ENCODE measurements at places on chromosomes 5 and 9.
A peak's percentile ranks its signal among the peaks of the same experiment; 100 is the strongest.

- no peak for DNase-seq
Observed at GRCh38 chr5:145811834-145812625, 23.1 kb downstream of the PRELID2 start.

DNA sequence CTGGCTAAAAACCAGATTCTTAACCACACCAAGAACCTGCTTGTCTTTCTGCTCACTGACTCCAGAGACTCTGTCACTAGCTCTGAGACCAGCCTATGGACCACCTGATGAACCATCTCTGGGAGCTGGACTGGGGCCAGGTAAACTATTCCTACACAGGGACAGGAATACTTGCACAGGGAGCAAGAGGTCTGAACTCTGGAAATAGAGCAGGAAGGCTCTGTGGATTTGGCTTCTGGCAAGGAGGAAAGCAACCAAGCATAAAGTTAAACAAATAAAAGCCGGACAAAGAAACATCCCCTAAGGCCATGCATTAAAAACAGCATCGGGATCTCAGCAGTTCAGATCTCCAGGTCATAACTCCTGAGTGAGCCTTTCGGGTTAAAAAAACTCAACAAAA is 5.6 kb upstream of the SPARC start:
- DNase-seq = no peak

DNA sequence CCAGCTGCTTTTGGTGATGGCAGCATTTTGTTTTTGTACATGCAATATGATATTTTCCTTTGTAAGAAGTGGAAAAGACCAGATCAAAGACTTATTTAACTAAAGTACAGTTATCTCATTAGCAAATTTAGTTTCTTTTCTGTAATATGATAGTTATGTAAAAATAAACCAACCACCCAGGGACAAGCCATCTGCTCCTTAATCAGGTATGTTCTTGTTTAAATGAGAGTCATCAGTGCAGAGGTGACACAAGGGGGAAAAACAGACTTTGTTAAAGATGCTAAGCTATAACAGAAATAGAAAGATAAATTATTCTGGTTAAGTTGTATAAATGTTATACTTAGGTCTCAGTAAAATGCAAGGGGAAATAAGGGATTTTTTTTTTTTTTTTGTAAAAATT is 805.7 kb upstream of the SEMA6A start:
- no peak for DNase-seq

DNA sequence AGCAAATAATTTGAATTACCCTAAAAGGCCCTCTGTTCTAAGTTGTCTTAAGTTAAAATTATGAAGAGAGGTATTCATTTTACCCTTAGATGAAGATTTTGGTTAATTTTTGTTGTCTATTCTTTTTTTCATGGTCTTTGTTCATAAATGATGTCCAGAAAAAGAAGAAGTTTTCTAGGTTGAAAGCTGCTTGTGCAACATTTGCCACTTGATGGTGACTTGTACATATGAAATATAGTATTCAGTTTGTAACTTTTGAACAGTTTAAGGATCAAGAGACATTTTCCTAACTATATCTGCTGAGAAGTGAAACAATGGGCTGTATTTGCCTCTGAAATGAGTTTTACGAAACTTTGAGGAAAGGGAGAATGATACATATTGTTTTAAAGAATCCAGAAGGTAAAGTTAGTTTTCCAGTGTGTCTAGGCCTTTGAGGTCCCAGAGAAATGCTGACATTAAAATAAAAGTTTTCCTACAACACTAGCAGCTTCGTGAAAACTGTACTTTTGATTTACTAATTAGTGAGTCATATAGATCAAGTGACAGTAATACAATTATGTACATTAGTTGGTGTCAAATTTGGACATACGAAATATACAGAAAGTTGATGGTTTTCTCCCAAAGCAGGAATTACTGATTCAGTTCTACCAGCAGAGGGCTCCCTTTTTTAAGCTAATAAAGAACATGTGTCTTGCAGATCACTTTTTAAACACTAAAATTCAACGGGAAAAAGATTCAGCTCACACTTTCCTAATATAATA is 70.5 kb downstream of the PIK3R1 start:
- peak; percentile 51 for DNase-seq

DNA sequence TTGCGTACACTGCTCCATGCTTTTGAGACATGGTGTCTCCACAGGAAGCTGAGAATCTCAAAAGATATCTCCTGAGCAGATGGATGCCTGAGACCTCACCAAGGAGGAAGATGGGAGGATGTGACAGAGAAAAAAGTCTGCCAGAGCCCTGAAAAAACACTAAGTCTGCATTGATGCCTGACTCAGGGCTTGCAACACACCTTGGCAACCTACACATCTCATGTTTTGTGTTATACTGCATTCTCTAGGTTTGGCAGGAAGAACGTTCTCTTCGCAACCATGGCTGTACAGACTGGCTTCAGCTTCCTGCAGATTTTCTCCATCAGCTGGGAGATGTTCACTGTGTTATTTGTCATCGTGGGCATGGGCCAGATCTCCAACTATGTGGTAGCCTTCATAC is 19.2 kb downstream of the SLC22A4 start:
- no peak for DNase-seq

- DNase-seq = no peak
Observed at GRCh38 chr9:137411645-137412380, 11.1 kb downstream of the EXD3 start.

- no peak for DNase-seq
Observed at GRCh38 chr5:130206686-130207085, 302.4 kb downstream of the CHSY3 start.

DNA sequence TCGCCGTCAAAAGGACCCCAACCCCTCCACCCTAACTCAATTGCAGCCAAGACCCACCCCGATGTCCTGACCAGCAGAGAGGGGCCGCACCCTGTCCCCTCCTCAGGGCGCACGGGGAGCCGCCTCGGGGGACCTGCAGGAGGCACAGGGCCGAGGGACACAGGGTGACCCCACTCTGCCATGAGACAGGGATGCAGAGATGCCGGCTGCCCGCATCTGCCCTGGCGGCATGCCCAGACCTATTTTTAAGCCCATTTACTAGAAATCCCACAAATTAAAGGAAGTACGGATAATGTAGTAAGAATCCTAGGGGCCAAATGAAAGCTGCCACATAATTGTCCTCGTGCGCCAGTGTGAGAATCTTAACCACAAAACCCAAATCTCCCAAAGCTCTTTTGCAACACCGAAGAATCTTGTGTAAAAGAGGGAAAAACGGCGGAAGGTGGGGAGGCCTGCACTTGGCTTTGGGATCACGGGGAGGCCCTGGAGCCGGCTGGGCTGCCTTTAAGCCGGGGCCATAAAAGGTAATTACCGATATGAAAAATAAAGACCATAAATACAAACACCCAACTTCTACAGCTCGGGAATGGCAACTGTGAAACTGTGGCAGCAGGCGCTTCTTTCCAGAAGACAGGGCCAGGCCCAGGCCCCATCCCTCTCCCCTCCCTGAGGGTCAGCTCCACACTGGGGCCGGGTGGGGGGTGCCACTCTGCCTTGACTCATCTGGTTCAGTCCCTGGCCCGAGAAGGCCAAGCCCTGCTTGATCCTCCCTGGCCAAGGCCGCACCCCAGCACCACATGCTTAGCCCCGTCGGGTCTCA is 35.0 kb downstream of the NACC2 start:
- DNase-seq = no peak

All from memory B cell (primary cell).